ENCODE measurements at places on chromosomes 7 and 10.

GRCh38 chr7:157516911-157517781, 180.3 kb downstream of the DNAJB6 start:
- DNase-seq, result no peak

DNA sequence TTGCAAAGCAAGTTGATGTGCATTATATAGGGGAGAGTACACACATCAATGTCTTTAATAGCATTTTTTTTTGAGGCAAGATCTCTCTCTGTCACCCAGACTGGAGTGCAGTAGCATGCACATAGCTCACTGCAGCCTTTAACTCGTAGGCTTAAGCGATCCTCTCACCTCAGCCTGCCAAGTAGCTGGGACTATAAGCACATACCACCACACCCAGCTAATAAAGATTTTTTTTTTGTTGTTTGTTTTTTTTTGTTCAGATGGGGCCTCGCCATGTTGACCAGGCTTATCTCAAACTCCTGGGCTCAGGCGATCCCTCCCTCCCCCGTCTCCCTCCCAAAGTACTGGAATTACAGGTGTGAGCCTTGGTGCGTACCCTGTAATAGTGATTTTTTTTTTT, 1.5 kb downstream of the UMAD1 start:
- DNase-seq, result no peak

DNA sequence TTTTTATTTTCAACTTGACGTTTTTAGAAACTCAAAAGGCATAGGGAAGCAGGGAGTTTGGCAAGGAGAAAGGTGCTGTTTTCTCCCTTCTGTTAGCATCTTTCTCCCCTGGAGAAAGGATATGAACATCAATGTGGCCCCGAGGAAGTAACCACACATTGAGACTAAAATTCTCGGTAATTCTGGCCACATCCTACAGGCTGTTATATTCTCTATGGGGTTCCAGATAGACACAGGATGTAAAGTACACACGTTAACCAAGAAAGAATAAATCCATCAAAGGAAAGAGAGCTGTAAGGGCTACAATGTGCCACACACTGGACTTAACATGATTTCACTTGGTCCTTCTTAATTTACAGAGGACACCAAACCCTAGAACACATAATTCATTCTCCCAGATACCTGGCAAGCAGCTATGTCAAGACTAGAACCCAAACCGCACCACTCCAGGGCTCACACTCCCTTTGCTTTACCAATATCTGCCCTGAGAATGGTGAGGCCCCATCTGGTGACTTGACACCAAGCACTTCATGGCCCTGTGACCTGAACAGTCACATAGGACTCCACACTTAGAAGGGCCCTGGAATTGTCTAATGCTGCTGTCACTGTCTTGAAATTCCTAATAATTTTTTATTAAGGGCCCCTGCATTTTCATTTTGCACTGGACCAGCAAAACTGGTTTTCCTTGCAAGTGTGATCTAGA, 73.9 kb downstream of the PRLHR start:
- no peak for DNase-seq

GRCh38 chr10:127210936-127211466, 14.6 kb upstream of the INSYN2A start:
- no peak for DNase-seq

GRCh38 chr7:156082048-156083040, 270.1 kb upstream of the SHH start:
- no peak for DNase-seq

- no peak for DNase-seq
Measured at GRCh38 chr10:48945441-48946130, 5.9 kb upstream of the LRRC18 start.

Data from T-helper 22 cell (primary cell).